ENCODE measurements at places on chromosomes 5 and 9.

DNA sequence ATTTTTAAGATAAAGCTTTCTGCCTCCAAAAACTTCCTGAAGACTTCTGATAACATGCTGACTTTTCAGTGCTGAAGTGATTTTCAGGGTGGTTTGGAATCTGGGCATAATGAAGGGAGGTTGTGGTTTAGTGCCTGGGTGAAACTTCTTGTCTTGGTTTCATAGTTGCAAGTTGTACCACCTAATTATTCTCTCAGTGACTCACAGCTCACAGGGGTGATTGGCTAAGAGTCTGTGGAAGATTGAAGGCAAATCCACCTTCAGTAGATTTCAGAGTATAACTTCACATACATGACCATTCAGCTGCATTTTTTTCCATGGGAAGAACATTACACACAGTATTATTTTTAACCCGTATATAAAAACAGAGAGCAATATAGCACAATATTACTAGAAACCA is 199.9 kb downstream of the PTTG1 start:
- no peak for DNase-seq

GRCh38 chr5:162068412-162068811 is 839 bp downstream of the GABRG2 start:
- no peak for DNase-seq

DNA sequence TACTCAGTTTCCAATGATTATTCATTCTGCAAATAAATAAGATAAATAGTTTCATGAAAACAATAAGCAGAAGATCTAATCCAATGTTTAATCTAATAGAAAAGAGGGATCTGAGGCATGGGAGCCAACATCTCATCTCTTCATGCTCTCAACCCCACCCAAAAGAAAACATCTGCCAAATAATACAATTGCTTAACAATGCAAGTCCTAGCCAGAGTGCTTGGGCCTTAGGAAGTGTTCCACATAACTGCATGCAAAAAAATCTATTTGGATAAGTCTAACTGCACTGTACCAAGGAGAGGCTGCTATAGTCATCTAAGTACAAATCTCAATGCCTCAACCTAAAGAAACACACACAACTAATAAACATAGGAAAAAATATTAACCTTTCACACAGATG is 606.0 kb downstream of the CDH9 start:
- DNase-seq: no peak

DNA sequence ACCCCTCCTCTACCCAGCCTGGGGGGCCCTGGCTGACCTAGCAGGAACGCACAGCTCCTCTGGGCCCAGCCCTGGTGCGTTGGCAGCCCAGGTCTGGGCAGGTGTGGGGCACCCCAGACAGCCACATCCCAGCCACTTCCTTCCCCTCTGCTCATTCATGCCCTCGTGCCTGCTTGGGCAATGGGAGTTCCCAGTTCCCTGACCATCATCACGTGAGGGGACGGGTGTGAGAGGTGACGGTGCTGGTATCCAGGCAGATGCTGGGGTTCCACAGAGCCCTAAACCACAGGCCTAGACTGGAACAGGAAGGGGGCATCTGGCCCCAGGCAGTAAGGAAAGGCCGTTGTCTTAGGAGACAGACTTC is 8.4 kb downstream of the RALGDS start:
- peak; percentile 92 for DNase-seq

- DNase-seq: no peak
These were observed 9.8 kb downstream of the PPP1R26 start for GRCh38 chr9:135489188-135489906.

GRCh38 chr9:115673599-115673998 is 480.0 kb upstream of the PAPPA start:
- no peak for DNase-seq

GRCh38 chr9:133531293-133531692 is 3.2 kb upstream of the ADAMTSL2 start:
- no peak for DNase-seq

DNA sequence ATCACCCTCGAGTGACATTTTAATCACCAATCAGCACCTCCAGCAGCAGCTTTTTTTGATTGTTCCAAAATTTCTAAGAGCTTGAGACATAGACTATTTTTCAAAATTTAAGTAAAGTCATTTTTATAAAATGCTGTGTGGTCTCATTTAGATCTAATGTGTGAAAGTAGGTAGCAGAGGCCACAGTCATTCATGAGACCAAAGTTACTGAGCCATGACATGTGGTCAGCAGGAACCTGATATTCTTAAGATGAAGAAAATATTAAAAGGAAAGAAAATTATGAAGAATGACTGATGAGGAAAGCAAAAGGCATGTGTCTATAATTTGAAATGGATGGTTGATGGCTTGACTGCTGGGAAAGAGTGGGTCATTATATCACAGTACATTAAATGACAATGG is 7.2 kb downstream of the FREM1 start:
- no peak for DNase-seq

- DNase-seq: no peak
These were observed 74.9 kb upstream of the VCAN start for GRCh38 chr5:83396662-83397061.

DNA sequence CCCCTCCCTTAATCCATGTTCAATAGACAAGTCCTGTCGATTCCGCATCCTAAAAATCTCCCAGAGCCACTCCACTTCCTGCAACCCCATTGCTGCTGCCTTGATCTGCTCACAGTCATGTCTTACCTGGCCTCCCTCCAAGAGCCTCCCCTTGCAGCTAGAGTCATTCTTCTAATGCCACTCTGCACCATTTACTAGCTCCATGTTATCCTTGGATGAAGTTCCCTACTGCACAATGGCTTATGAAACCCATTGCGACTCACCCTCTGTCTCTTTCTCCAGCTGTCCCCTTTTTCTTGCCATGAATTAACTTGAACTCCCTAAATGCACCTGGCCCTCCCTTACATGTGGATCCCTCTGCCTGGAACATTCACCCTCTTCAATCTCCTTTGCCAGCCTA is 39.5 kb downstream of the MEGF10 start:
- DNase-seq: no peak

DNA sequence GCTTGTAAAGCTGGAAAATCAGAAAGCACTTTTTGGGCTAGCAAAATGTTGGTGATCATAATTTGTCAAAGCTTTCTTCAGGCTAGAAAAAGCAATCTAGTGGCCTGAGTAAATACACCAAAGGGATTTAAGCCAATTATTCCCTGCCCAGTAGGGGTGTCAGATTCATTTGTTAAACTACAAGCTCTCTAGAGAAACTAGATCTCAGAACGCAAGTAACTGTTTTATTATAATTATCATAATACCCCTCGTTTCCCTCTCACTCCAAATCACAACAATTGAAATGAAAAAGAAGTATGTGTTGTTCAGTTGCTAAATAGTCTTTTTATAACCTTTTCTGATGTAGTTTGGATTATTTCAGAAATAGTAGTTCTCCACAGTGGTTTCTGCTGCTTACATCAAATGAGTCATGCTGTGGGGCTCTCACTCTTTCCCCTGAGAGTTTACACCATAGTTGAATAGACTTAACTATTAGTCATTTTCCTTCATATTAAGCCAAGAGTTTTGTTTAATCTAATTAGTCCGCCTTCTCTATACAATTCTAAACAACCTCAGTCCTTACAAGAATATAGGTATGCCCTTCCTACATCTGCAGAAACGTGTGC is 918.6 kb upstream of the DMAC1 start:
- DNase-seq: no peak

GRCh38 chr9:117034866-117035265 is 347.8 kb downstream of the TRIM32 start:
- no peak for DNase-seq

GRCh38 chr9:129517006-129517405 is 103.9 kb downstream of the C9orf50 start:
- no peak for DNase-seq

DNA sequence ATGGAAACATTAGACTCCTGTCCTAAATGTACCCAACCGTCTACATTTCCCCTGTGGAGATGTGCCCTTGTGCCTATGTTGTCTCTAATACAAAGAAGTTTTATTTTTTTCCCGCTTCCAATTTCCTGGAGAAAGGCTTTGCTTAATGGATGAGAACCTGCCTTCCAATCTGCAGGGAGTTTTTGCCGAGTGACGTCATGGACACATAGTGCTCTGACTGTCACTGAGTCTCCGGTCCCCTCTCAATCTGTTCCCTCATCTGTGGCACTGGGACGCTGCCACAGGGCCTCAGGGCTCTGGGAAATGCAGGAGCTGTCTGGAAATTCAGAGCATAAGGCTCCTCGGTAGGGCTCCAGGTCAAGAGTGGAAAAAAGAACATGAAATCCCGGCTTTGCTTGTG is 144.8 kb downstream of the PDZD2 start:
- no peak for DNase-seq

- DNase-seq: no peak
These were observed 24.2 kb downstream of the JADE2 start for GRCh38 chr5:134549714-134550113.

DNA sequence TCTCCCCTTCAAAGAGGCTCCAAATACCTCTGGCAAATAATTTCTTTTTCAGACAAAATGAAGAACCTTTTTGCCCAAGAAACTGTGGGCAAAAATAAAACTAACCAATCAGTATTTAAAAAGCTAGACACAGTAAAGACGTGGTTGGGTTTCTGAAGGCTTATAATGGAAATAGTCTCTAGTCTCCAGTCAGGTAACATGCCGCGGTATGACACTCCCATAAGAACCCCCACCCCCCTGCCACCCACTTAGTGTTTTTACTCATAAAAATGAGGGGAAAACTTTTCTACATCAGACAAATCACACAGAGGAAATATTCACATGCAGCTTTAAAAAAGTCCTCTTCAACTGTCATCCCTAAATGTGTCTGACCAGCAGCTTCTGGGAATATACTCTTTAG is 105.3 kb downstream of the THBS4 start:
- DNase-seq: no peak

GRCh38 chr5:79518718-79519117 is 4.8 kb upstream of the HOMER1 start:
- no peak for DNase-seq

- DNase-seq: no peak
These were observed 4.1 kb downstream of the PLPP1 start for GRCh38 chr5:55530669-55531068.

DNA sequence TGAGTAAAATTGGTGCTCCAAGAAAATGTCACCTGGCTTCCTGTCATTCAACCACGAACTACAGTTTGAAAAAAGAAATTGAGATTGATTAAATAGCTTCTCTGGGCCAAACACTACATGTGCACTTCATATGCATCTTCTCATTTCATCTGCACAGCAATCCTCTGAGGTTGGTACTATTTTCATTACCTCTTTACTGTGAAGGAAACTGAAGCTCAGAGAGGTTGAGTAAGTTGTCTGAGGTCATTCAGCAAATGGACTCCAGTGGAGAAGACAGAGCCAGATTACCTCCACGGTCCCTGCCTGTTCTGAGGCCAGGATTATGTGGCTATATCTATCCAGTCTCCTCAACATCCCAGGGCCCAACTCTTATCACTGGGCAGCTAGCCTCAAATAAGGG is 46.5 kb downstream of the SLC6A7 start:
- no peak for DNase-seq

DNA sequence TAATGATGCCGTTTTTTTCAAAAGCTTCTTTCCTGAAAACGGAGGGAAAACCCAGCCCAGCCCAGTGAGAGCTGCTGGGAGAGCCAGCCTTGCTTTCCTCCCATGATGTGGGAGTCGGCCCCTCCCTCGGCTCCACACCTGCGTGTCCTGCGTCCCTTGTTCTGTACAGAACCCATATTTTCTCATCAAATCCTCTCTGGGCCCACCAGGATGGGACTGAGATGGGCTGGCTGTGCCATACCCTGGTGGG is 8.9 kb downstream of the FLT4 start:
- no peak for DNase-seq

GRCh38 chr5:98927242-98927988 is 1.4 kb downstream of the CHD1 start:
- DNase-seq: peak; percentile 80

DNA sequence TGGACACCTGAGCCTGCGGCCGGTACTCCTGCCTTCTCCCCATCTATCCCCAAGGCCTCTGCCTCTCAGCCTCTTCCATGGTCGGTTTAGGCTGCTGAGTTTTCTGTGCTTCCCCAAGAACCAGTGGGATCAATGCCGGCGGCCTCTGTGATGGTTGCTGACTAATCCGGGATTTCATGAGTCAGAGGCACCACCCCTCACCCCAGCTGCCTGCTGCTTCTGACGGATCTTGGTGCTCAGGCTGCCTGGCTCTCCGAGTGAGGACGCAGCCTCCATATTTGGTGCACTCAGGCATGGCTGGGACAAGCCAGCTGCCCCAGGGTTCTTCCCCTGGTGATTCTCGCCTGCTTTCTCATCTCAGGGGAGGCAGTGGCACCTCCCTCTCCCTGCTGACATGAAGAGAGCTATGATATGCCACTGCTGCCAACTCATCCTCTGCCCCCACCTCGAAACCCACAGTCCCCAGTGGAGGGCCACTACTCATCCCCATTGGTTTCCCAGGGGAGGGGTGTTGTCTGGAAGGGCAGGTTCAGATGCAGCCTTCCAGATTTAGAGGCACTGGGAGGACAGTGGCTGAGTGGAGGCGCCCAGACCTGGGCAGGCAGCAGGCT is 3.3 kb upstream of the MAN1B1 start:
- DNase-seq: no peak

- no peak for DNase-seq
These were observed 185.1 kb downstream of the ADAMTSL1 start for GRCh38 chr9:18658804-18659705.

- no peak for DNase-seq
These were observed 954 bp downstream of the TBCA start for GRCh38 chr5:77774981-77775789.

DNA sequence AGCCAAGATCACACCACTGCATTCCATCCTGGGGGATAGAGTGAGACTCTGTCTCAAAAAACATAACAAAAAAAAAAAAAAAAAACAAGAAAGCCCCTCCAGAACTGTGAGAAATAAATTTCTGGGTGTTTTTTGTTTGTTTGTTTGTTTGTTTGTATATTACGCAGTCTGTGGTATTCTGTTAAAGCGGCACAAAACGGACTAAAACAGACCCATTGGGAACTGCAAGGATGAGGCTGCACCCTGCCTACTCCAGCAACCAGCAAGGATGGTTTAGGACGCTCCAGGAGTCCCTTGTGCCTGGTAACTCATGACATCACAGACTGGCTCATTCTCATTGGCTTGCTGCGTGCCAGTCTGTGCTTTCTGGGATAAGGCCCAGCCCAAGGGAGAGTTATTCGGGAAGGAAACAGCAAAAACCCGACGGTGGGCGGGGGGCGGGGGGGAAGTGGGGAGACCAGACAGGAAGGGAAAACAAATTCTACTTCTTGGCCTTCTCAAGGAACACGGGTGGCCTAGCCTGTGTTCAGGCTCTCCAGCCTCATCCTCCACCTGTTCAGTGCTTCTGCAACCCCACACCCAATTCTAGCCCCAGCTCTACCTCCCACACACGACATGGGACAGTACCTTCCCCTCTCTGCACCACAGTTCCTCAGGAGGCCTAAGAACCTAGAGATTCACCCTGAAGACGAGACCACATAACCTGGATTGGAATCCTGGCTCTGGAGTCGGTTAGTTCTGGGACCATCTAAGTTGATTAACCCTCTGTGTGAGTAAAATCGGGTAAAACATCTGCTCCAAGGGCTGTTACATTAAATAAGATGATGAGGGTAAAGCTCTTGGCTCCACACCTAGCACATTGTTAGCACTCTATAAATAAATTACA is 2.8 kb downstream of the CD74 start:
- peak; percentile 73 for DNase-seq

Measured in CD4-positive, alpha-beta T cell treated with Interleukin-15 for 1 hour (primary cell).